ENCODE measurements at places on chromosomes 16 and 17. TPM values are rescaled to one million over a fixed set of nuclear protein-coding genes. Genes with fewer than 3 reads are reported as not detected.

DNA sequence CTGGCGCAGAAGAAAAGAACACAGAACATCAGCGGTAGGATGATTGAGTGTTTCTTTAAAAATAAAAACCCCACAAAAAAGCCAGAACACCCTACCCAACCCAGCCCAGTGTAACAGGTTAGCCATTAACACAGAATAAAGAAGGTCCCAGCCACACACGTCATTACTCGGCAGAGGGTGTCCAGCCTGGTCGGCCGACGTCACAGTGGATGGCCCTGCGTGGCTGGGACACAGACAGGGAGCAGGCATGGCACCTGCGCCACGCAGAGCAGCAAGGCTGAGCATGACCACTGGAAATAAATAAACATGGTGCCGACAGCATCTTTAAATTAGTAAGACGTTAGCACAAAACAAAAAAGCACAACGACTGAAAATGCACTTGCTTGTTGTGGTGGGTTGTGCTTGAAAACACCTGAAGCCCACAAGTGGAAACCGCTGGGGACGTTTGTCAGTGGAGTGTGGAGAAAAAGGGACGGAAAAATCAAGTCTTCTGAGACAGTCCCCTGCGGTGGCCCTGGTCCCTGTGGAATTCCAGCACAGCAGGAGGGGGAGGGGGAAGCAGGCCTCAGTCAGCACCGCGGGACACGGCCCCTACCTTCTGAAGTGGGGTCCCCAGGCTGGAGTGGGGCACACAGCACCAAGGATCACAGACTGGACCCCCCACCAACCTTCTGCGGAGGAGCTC, 39.2 kb downstream of the SLC7A5 start:
- DNase-seq: no peak

Gene CDRT15
- 1.4 TPM for polyA plus RNA-seq

Gene VTN
- 0.32 TPM for polyA plus RNA-seq

Gene ANKRD11
- polyA plus RNA-seq: 55.7 TPM

- DNase-seq: no peak
Measured at GRCh38 chr16:85187447-85187846, 75.2 kb upstream of the CIBAR2 start.

Gene CRISPLD2
- 6.0 TPM for polyA plus RNA-seq

- no peak for DNase-seq
Measured at GRCh38 chr16:23156110-23156509, 6.9 kb upstream of the USP31 start.

DNA sequence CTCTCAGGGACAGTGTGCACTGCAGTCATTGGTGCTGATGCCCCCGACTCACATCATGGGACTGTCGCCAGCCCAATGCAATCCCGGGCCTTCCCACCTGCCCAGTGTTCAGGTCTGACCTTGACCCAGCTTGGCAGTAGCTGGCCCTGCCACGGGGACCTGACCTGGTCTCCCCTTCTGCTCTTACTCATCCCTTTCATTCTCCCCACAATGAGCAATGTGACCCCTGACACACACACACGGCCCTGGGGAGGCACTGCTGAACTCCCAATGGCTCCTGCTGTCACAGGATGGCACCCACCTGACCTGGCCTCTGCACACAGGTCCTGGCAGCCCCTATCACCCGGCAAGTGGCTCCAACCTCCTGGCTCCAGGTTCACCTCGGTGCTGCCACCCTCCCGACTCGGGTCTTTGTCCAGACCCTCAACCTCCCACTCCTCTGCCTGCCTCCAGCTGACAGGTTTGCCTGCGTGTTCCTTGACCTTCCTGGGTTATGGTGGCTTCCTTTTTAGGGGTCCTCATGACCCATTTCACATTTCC, 6.6 kb downstream of the CD300C start:
- DNase-seq: no peak

Gene TBC1D3K
- not detected for polyA plus RNA-seq

- no peak for DNase-seq
Measured at GRCh38 chr17:40323391-40324381, 14.7 kb downstream of the RARA start.

- DNase-seq: no peak
Measured at GRCh38 chr16:20857281-20857680, 42.9 kb downstream of the DCUN1D3 start.

DNA sequence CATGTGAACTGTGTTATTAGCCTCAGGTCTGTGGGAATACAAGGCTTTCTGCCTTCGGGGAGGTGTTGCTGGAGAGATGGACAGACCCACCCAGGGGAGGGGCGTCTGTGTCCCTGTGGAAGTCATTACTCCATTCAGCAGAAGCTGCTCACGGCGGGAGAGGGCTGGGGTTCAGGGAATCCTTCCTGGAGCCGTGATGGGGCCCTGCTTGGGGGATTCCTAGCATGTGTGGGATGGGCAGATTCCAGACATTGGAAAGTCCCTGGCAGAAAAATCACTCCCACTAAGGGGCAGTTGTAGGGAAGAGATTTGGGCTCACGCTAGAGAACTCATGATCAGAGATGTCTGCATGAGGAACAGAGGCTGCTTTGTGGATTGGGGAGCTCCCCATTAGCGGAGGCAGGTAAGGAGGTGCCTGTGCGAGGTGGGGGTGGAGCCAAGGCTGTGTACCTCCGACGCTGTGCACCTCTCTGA, 56.3 kb upstream of the IL34 start:
- no peak for DNase-seq

DNA sequence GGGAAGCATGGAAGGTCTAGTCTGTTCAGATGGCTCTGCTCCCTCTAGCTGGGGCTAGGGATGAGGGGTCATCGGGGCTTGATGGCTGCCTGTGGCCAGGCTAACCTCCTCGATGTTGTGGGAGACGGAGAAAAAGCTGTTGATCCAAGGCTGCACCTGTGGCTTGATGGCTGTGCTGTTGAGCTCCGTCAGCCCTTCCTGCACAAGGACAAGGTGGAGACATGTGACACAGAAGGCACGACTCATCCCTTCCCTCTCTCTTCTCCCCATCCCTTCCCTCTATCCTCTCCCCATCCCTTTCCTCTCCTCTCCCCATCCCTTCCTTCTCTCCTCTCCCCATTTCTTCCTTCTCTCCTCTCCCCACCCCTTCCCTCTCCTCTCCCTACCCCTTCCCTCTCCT, 28.2 kb downstream of the FCSK start:
- DNase-seq: no peak

Gene CCDC154
- 2.3 TPM for polyA plus RNA-seq

- no peak for DNase-seq
Measured at GRCh38 chr17:2591040-2591640, 2.3 kb upstream of the PAFAH1B1 start.

DNA sequence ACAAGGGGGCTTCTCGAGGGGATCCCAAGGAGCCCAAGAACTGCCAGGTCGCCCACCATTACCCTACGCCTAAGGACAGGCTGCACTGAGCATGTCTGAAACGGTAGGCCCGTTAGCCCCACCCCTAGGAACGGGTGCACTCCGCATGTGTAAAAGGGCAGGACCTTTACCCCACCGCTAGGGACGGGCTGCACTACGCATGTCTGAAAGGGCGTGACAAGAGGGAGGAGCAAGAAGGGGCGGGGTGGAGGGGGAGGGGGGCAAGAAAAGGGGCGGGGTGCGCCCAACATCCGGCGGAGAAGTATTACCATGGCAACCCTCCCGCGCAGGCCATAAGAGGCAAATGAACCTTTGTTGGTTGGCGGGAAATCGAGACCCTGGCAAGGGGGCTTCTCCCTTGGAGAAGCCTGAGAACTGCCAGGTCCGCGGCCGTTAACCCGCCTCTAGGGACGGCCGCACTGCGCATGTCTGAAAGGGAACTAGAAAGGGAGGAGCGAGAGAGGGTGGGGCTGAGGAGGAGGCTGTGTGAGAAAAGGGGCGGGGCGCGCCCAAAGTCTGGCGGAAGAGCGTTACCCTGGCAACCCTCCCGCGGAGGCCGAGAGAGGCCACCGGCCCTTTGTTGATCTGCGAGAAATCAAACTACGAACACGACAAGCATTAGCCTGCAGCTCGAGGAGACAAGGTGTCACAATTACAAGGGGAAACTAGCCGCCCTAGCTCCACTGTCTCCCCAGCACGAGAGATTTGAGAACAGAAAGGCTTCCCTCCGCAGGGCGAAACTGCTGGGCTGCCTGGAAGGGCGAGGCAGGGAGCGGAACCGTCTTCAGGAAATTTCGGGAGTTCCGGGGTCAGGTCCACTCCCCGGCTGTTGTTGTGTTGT, 2046.8 kb downstream of the TP53TG3F start:
- no peak for DNase-seq

Gene SOST
- polyA plus RNA-seq: not detected

Gene AATK
- 10.7 TPM for polyA plus RNA-seq

Gene FOXL1
- 0.24 TPM for polyA plus RNA-seq

Gene FBXW10B
- polyA plus RNA-seq: 1.7 TPM

DNA sequence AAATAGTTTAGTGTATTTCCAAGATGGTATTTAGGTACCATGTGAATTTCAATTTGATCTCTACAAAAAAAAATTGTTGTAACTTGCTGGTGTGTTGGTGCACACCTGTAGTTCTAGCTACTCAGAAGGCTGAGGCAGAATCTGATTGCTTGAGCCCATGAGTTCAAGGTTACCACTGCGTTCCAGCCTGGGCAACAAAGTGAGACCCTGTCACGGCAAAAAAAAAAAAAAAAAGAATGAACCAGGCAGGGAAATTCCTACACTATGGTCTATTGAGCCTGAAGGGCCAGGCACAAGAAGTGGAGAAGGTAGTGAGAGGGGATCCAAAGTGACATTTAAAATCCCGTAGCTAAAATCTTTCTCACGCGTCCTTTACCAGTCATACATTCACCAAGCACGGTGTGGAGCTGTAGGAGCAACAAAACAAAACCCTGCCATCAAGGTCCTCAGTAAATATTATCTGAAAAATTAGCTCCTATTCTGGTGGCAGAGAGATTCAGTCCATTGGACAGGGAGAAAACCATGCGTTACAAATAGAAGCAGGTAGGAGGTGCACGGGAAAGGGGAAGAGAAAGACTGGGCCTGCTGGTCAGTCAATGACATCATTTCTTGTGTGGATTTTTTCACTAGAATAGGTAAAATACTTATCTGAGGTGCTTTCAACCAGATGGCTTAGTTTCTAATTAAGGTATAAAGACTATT, 27.3 kb downstream of the TXNDC11 start:
- no peak for DNase-seq

GRCh38 chr17:9079461-9080103, 58.3 kb downstream of the NTN1 start:
- no peak for DNase-seq

Gene CFAP97D1
- polyA plus RNA-seq: 0.05 TPM

- DNase-seq: no peak
Measured at GRCh38 chr17:70030371-70030770, 44.7 kb upstream of the KCNJ16 start.

DNA sequence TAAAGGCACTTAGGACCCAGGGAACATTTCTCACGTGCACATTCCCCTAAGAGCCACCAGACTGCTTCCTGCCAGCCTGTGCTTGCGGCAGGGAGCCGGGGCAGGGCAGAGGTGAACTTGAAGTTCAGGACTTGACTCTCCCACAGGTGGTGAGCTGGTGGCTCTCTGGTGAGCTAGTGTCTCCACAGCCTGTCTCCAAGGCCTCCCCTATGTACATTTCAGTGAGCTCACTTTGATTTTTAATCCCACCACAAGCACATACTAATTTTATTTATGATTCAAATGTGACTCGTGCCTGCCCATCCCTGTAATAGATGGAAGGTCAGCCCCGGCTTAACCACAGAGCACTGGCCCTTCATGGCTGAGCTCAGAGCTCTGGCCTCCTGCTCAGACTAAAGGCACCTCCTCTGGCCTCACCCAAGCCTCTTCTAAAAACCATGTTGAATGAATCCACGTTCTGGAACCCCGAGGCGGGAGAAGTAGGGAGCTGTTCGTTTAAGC, 9.2 kb downstream of the SNN start:
- DNase-seq: no peak

- no peak for DNase-seq
Measured at GRCh38 chr17:17681744-17682292, 560 bp downstream of the RAI1 start.

GRCh38 chr16:70432723-70433457, 6.0 kb downstream of the ST3GAL2 start:
- no peak for DNase-seq

DNA sequence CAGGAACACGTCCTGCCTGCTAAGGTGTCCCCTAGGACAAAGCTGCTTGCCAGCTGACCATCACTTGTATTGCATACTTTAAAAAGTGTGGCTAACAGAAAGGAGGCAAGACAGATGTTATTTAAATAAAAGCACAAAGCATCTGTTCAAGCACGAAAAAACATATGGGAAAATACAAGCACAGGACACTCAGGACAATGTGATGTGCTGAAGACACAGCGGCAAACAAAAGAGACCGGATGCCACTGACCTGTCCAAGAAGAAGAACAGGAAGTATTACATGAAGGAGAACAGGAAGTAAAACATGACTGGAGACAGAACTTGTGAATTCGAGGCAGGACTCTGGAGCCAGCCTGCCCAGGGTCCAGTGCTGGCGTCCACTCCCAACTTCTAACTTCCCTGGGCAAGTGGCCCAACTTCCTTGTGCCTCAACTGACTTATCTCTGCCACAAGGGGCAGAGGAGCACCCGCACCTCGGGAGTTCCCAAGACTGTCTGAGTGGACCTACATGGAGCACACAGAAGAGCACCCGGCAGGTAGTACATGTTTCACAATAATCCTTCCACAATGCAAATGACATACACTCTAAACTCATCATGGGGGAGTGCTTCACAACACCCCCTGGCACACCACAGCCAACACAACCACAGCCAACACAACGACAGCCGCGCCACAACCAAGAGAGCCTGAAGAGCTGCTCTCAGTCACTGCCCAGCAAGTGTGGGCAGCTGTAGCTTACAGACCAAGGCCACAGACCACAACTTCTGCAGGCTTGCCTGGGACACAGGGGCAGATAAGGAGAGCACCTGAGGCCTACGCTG, 36.6 kb downstream of the ANKRD11 start:
- DNase-seq: no peak

DNA sequence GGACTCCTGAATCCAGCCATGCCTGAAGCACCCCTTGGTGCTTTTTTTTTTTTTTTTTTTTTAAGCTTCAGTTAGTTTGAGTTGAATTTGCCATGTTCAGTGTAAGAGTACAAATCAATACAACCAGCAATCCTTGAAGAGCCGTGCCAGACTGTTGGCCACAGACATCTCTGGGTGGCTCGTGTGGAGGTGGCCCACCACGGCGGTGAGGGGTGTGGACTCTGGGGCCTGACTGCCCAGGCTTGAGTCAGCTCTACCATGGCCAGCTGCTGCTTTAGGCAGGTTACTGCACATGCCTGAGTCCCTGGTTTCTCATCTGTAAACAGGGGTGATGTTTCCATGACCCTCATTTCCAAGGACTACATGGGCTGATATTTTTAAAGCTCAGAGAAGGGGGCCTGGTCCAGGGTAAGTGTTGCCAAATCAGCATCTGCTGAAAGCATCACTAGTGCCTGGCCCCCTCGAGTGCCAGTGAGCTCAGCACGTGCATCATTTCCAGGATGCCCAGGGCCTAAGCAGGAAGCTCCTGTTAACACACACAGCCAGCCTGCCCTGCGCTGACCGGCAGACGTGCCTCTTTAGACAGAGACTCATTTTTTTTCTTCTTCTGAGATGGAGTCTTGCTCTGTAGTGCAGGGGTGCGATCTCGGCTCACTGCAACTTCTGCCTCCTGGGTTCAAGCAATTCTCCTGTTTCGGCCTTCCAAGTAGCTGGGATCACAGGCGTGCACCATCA, 90.1 kb downstream of the DNAH17 start:
- DNase-seq: no peak

All from forelimb muscle (tissue), 1 donor.